ENCODE measurements at places on chromosomes 11 and 22.

GRCh38 chr11:8910649-8911026, 351 bp upstream of the AKIP1 start:
- DNase-seq = no peak

DNA sequence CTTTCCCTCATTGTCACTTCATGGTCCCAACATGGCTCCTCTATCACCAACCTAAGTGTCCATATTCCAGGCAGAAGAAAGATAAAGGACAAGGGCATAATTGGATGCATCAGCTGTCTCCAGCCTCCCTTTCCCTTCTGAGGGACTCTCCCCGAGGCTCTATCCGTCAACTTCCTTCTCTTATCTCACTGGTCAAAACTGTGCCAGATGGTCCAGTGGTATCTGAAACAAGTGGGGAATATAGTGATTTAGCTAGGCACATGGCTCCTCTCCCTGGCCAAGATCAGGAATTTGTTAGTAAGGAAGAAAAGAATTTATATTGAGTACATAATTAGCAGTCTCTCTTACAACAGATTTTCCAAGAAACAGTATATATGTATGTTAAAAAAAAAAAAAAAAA, 12.6 kb upstream of the SPON1 start:
- no peak for DNase-seq

DNA sequence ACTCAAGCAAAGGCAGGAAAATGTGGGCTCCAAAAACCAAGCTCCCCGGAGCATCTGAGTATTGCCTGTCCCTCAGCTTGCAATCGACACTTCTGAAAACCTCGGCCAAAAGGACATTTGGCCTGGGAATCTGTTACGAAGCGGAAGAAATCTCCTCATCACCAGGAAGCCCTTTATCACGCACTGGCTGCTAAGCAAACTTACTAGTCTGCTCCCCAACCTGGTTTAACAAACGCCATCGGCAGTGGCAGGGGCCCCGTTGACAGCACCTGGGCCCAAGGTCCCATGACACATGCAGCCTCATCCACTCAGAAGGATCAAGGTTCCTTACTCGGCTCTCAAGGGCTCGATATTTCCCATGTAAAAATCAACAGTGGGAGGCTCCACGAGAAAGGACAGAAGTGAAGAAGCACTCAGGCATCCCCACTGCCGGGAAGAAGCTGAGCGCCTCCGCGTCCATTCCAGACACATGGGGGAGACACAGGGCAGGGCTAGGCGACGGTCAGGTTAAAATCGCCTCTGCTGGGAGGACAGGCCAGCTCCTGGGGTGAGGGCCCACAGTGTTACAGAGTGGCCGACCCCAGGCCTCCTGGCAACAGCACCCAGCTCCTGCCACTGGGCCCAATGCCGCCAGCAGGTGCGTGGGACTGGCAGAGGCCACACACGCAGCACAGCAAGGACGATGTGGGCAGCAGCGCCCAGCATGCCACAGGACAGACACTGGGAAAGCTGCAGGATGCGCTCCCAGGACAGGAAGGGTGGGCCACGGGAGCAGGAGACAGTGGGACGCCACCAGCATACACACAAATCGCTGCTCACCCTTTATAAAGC, 27.1 kb downstream of the BRD1 start:
- DNase-seq = no peak

GRCh38 chr22:25077964-25078363, 121.7 kb upstream of the CRYBB3 start:
- DNase-seq = no peak

DNA sequence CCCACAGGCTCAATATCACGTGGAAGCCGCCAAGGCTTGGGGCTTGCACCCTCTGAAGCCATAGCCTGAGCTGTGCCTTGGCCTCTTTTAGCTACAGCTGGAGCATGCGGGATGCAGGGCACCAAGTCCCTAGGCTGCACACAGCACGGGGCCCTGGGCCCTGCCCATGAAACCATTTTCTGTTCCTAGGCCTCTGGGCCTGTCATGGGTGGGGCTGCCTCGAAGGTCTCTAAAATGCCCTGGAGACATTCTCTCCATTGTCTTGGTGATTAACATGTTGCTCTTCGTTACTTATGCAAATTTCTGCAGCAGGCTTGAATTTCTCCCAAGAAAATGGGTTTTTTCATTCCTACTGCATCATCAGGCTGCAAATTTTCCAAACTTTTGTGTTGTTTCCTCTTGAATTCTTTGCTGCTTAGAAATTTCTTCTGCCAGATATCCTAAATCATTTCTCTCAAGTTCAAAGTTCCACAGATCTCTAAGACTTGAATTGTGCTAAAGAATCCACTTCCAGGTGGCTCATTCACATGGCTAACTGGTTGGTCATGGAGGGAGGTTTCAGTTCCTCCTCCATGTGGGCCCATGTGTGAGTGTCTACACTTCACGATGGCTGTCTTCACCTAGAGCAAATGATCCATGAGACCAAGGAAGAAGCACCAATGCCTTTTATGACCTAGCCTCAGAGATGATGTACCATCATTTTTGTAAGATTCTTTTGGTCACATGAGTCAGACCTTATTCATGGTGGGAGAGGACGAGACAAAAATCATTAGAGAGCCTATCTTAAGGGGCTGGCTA, 7.4 kb upstream of the CREBZF start:
- no peak for DNase-seq

GRCh38 chr22:38510416-38510970, 4.4 kb upstream of the DDX17 start:
- no peak for DNase-seq

- no peak for DNase-seq
Observed at GRCh38 chr11:75760710-75761493, 7.7 kb upstream of the DGAT2 start.

GRCh38 chr11:1920909-1921573, 1.5 kb downstream of the TNNT3 start:
- peak; percentile 69 for DNase-seq

GRCh38 chr11:57641011-57641807, 8.5 kb downstream of the YPEL4 start:
- no peak for DNase-seq

- DNase-seq = no peak
Observed at GRCh38 chr11:128857341-128857740, 9.8 kb downstream of the KCNJ1 start.

- DNase-seq = no peak
Observed at GRCh38 chr22:32764330-32765131, 37.0 kb upstream of the TIMP3 start.

DNA sequence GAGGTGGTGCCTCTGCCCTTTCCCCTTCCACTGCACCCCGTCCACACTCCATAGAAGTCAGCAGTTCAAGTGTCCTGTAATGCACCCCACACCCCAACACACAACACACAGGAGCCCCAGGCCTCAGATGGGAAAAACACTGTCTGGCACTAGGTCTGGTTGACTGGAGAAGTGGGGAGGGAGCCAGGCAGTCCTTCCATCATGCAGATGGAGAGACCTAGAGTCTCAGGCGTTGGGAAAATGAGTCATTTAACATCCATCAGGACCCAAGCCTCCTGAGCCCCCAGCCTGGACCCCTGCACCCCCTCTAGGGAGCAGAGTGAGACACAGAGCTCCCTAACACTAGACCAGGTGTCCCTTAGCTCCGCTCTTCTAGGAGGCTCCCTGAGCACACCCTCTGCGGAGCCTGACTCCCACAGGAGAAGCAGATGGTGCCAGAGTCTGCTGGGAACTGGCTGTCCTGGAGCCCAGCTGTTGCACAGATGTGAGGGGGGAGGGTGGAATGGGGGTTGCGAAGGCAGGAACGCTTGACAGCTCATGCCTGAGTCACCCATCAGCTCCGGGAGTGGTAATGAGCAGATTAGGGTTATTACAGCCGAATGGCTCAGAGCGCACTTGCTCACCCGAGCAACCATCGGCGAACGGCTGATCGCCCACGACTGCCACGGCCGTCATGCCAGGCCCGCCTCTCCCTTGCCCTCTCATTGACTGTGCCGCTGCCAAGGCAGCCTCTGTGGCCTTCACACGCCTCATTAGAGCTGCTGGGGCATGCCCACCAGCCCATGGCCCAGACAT, 22.1 kb upstream of the SYT7 start:
- no peak for DNase-seq

GRCh38 chr22:50086526-50086925, 1.3 kb upstream of the MLC1 start:
- DNase-seq = no peak

- no peak for DNase-seq
Observed at GRCh38 chr22:27331526-27332281, 469.9 kb downstream of the MN1 start.

- no peak for DNase-seq
Observed at GRCh38 chr11:7281809-7282208, 30.1 kb downstream of the SYT9 start.

- DNase-seq = no peak
Observed at GRCh38 chr11:2133241-2134021, 5.8 kb downstream of the IGF2 start.

- DNase-seq = no peak
Observed at GRCh38 chr11:14253840-14254239, 105.1 kb downstream of the RRAS2 start.

- no peak for DNase-seq
Observed at GRCh38 chr11:94084164-94084563, 44.5 kb upstream of the PANX1 start.

- no peak for DNase-seq
Observed at GRCh38 chr11:133239575-133239974, 292.7 kb downstream of the OPCML start.

DNA sequence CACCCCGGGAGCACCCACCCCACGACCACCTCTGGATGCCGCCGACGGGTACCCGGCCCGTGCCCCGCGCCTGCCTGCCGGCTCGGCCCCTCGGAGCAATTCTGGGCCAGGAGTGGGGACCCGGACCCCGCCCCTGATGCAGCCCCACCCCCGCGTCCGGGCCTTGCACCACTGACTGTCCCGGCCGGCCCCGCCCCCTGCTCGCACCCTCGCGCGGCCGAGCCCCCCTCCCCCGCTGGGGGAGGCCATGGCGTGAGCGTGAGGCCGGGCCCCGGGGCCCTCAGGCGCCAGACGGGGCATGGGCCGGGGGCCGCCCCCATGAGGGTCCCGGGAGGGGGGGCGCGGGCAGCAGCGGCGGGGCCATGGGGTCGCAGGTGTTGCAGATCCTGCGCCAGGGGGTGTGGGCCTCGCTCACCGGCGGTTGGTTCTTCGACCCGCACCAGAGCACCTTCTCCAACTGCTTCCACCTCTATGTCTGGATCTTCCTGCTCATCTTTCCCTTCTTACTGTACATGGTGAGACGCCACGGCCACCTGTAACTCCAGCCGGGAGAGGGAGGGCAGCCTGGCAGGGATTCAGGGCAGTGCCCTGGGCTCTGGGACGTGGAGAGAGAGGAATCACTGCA, 486 bp downstream of the PCNX3 start:
- no peak for DNase-seq

GRCh38 chr11:13962562-13963168, at the start of gene SPON1:
Gene SPON1, plus strand, starts transcription at chr11:13962723. Its CDS starts 182 bp downstream, at chr11:13962905.
- DNase-seq = peak; percentile 79

DNA sequence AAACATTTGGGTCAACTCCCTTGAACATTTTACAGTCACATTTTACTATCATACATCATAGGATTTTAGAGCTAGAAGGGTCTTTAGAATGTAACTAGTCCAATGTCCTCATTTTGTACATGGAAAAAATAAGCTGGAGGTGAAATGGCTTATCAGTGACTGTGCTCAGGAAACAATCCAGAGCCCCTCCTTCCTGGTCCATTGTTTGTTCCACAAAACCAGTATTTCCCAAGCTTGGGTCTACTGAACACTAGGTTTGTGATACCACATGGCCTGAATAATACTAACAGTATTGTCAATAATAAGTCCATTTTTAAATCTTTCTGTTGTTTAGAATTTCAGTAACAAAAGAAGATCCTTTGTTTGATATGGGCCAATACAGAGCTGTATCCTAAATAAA, 27.1 kb downstream of the PDGFD start:
- DNase-seq = no peak

- DNase-seq = peak; percentile 59
Observed at GRCh38 chr11:60854847-60855725, 664 bp downstream of the PTGDR2 start.

DNA sequence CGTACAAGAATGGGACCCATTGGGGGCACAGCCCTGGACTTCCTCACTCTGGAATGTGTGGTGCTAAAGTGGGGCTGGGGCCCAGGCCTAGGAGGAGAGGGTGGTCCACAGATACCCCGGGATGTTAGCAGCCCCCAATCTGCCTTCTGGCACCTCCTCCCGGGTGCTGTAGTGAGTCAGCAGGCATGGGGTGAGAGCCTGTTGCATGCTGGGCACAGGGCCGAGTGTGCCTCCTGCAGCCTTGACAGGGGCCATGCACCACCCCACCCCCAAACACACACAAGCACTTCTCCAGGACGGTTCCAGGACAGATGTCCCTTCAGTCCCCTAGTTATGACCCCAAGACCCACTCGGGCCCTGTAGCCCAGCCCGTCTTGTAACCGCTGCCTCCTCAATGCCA, 23.5 kb upstream of the PHF21A start:
- peak; percentile 63 for DNase-seq

- DNase-seq = no peak
Observed at GRCh38 chr11:59218319-59218718, 5.6 kb upstream of the MPEG1 start.

GRCh38 chr11:57316017-57316416, 8.7 kb downstream of the TNKS1BP1 start:
- DNase-seq = peak; percentile 54

- DNase-seq = no peak
Observed at GRCh38 chr11:116955949-116956348, 118.5 kb upstream of the APOA1 start.

DNA sequence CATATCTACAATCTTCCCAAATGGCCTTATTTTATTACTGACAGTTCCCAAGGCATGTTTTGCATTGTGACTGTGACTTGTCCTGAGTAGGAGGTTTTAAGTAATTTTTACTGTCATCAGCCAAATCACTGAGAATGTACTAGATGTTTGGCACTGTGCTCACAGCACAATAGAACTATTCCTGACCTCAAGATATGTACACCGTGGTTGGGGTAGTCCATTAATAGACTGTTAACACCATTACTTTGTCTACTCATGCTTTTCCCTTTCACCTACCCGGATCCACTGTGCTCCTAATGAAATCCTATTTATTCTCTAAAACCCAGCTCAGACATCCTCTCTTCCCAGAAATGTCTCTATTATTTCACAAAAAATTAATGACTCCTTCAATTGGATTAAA, 168.7 kb upstream of the TENM4 start:
- no peak for DNase-seq

- no peak for DNase-seq
Observed at GRCh38 chr22:48976556-48977535, 850.8 kb downstream of the BRD1 start.

- DNase-seq = peak; percentile 96
Observed at GRCh38 chr11:57792060-57792541, 30.5 kb downstream of the CTNND1 start.

- no peak for DNase-seq
Observed at GRCh38 chr11:15875943-15876342, 480.4 kb downstream of the SOX6 start.

- DNase-seq = no peak
Observed at GRCh38 chr11:134349802-134350355, 18.1 kb downstream of the GLB1L2 start.

GRCh38 chr11:114348200-114349191, 51.8 kb downstream of the C11orf71 start:
- no peak for DNase-seq

GRCh38 chr22:49012712-49013395, 814.8 kb downstream of the BRD1 start:
- DNase-seq = no peak

- DNase-seq = no peak
Observed at GRCh38 chr11:122038543-122038942, 77.5 kb downstream of the BLID start.

Data from spleen (tissue), 13 donors.